ENCODE measurements at places on chromosomes 11 and 22.
A peak's percentile ranks its signal among the peaks of the same experiment; 100 is the strongest.

GRCh38 chr11:21494946-21495345, 697.9 kb upstream of the ANO5 start:
- DNase-seq, result no peak

GRCh38 chr22:37284805-37285355, 2.6 kb downstream of the CYTH4 start:
- peak; percentile 59 for DNase-seq

DNA sequence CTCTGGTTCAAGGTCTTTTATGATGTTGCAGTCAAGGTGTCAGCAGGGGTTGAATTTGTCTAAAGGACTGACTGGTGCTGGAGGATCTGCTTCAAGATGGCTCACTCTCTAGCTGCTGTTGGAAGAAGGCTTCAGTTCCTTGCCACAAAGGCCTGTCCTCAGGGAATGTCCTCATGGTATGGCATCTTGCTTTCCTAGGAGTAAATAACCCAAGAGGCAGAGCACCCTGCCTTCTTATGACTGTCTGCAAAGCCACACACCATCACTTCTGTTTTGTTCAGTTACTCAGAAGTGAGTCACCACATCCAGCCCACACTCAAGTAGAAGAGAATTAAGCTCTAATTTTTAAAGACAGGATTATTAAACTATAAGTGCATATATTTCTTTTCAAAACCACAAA, 45.2 kb downstream of the PLAAT5 start:
- no peak for DNase-seq

- no peak for DNase-seq
Observed at GRCh38 chr22:44186121-44186510, 5.4 kb downstream of the PARVG start.

GRCh38 chr11:84264066-84264465, 977.9 kb upstream of the CCDC90B start:
- DNase-seq, result no peak

DNA sequence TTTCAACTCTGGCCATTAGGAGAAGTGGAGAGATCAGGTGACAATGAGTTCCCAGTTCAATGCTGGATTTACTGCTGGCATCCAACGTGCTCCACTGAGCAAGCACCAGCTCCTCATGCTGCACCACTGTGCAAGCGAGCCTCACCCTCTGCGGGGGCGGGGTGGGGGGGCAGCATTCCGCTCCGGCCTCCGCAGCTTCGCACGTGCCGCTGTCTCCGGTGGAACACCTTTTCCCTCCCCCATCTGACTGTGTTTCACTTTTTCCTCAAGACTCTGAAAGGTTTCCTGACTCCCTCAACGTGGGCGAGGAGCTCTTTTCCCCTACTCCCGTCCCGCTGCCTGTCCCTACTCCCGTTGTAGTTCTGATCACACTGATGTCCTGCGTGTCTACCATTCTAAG, 835 bp upstream of the RHOD start:
- DNase-seq, result no peak

DNA sequence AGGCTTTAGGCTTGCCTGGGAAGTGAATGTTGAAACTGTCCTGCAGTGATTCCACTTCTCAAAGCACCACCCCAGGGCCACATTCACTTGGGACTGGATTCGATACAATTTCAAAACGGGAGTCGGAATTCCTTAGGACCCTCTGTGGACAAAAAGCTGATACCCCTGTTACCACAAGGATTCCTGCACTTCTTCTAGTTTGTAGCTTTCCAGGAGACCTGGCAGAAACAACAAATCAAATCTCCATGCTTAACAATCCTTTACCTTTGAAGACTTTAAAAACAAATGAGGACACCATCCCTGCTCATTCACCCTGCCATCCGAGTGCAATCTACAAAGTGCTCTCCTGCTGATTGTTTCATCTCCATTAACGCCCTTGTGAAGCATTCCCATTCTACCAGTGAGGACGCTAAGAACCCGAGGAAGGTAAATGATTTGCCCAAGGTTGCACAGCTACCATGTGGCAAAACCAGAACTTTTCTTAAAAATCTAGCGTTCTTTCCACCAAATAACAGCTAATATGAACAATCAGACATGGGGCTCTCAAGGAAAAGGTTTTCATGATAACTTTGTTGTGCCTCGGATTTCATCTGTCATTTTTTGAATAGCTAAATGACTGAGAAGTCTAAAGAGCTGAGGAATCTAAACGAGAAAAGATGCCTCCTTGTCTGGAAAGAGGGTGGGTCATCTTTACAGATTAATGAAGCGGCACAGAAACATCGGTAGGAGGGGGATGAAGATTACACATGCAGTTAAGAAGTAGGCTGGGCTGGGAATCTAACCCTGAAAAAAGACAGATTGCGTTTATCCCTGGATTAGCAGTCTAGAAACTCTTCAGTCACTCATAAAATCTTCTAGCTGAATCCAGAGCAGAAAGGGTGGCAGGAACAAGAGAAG, 720 bp upstream of the MPZL2 start:
- no peak for DNase-seq

DNA sequence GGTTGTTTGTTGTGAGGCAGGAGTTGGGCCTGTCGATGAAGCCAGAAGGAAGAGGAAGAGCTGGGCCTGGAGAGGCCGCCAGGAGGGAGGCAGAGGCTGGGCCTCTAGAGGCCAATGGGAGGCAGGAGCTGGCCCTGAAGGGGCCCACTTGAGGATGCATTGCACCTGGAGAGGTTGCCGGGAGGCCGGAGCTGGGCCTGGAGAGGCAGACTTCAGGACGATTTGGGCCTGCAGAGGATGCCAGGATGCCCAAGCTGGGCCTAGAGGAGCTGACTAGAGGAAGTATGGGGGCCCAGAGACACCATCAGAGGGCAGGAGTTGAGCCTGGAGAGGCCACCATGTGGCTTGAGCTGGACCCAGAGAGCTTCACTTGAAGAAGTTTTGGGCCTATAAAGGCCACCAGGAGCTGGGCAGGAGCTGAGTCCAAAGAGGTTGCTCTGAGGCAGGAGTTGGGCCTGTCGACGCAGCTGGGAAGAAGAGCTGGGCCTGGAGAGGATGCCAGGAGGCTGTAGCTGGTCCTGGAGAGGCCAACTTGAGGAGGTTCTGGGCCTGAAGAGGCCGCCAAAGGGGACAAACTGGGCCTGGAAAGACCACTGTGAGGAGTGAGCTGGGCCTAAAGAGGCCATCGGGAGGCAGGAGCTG, 39.0 kb downstream of the OR4C45 start:
- no peak for DNase-seq

DNA sequence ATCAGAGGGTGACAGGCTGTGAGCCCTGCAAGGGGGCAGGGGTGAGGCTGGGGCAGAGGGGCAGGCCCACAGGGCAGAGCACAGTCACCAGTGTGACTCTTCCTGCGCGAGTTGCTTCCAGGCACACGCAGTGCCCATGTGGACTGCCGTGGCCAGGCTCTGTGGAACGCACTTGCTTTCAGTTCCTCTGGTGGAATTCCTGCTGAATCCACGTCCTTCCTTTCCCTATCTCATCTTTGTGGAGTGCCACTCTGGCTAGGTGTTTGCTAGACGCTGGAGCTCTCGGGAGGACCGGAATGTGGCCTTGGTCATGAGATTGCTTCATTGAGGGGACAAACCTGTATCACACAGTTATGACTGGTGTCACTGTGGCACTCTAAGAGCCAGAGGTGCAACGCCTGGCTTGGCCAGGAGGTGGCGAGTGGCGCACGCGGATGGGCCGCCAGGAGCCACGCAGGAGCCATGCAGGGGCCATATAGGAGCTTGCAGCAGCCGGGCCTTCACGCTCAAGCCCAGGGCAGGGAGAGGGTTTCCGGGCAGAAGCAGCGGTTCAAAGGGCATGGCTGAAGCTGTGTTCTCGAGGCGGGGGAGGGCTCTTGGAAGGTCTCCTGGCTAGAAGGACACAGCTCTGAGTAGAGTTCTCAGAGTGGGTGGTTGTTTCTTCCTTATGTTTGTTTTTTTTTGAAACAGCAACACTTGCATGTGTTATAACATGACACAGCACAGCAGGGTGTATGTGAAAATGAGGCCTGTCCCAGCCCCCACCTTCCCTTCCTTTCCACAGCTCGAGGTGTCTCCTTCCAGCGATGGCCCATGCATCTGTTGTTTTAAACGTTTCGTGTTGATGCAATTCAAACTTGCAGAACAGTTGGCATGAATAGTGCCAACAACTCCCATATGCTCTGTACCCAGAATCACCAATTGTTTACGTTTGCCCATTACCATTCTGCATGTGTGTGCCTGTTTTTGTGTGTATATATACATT, 36.2 kb downstream of the TBC1D22A start:
- DNase-seq, result peak; percentile 86

GRCh38 chr11:131305005-131305404, 65.4 kb upstream of the NTM start:
- no peak for DNase-seq
